Activated CD4-positive, alpha-beta T cell treated with anti-CD3 and anti-CD28 coated beads, Interleukin-2, Interleukin-6, amounts not matched to agents 100 ng/mL and 50 ng/mL, durations not matched to agents 16 hours and 8 hours (primary cell): ENCODE measurements at places on chromosomes 6 and 20.

DNA sequence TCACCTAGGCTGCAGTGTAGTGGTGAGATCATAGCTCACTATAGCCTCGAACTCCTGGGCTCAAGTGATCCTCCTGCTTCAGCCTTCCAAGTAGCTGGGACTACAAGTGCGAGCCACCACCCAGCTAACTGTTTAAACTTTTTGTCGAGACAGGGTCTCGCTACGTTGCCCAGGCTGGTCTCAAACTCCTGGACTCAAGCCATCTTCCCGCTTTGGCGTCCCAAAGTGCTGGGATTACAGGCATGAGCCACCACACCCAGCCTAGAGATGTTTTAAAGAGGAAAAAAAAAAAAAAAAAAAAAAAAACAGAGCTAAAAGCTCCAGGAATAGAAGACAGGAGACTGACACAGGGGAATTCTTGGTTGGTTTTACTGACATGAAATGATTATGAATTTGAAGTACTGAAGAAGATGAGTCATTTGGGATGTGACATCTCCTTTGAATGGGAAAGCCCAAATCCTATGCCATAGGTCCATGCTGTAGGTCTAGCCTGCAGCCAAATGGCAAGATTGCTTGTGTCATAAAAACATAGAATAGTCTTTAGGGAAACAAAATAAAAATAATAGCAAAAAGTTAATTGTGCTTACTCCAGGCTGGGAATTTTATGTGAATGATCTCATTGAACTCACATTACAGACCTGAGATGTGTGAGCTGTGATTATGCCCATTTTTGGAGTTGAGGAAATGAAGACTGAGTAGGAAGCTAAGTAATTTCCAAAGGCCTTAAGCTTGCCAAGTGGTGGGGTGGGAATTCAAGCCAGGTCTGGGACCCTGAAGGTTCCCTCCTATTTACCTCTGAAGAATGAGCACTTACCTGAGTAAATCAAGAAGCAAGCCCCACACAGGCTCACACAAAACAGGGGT is 24.3 kb upstream of the NHSL1 start:
- DNase-seq, result no peak

DNA sequence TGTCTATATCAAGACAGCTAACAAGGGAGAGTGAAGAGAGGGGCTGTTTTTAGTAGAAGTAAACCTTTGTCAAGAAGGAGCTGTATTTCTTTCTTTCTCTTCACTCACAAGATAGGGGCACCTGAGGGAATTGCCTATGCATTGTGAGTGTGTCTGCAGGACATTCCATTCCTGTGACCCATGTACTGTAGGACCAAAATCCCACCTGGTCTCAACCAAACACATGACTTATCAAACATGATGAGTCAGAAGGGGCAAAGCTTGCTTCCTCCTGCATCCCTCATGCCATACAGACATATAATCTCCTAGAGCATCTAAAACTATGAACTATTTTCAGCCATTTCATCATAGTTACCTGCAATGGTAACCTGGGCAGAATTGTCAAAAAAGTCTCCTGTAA is 21.8 kb downstream of the PKHD1 start:
- no peak for DNase-seq

DNA sequence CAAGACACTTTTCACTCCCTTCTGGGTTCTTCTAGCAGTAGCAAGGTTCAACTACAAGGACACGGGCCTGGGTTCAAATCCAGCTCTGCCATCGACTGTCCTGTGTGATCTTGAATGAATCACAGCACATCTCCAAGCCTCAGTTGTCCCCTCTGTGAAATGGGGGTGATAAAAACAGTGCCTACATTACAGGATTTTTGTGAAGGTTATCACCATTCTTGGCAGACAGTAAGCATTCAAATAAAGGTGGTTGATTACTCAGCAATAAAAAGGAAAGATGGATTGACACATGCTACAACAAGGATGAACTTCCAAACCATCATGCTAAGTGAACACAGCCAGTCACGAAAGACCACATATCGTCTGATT is 6.6 kb upstream of the TGM2 start:
- DNase-seq, result no peak

DNA sequence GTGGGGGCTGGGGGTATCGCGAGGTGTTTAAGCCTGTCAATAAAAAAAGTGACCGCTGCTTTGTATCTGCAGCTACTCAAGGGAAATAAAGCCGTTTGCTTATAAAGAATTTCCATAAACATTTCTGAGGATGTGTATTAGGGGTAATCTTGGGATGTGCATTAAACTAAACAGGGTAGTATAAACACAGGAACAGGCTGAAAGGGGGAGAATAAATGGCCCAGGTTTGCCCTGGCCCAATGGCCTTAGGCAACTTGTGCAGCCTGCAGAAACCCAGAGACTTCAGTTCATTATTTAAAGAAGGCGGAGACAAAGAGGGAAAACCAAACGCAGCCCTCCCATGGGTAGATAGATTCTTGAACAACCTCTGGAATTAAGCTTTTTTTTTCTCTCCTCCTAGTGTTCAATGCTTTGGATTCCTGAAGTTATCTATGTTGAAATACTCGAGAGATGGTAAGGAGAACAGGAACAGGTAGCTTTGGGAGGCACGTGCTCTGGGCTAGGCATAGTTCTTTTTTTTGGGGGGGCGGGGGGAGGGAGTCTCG is 35.6 kb upstream of the SALL4 start:
- DNase-seq, result no peak

DNA sequence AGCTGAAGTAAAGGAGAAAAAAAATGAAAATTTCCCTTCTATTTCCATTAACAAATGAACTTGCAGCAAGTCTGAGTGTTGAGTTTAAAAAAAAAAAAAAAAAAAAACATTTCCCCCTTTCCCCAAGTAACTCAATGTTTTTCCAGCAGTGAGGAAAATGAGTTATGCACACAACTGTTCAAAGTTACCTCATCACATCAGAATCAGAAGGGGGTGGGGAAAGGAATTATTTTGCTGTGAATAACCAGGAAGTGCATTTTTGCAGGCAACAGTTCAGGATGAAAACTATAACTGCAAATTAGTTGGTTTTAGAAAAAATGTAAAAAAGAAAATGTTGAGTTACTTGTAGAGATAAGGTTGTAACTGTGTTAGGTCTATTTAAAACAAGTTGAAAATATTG is 568.9 kb upstream of the CITED2 start:
- no peak for DNase-seq
